CD4-positive, alpha-beta T cell treated with Interleukin-6 at 100 ng/mL for 8 hours (primary cell): ENCODE measurements at places on chromosomes 5 and 9.

DNA sequence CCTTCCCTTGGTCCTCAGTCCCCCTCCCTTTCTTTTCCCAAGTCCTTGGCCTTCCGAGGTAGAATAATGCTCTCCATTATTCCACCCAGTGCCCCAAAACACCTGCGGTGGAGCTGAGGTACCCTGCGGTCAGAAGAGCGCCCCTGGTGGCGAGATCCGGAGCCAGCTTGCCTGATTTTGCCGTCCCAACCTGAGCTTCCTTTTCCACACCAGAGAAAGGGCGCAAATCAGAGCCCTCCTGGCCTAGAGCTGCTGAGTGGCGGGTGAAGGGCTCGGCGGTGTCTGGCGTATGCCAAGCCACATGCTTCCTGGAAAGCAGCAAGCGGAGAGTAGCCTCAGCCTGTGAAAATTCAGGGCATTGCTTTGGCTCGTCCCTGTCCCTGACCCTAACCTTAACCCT is 21.1 kb upstream of the CARTPT start:
- no peak for DNase-seq

DNA sequence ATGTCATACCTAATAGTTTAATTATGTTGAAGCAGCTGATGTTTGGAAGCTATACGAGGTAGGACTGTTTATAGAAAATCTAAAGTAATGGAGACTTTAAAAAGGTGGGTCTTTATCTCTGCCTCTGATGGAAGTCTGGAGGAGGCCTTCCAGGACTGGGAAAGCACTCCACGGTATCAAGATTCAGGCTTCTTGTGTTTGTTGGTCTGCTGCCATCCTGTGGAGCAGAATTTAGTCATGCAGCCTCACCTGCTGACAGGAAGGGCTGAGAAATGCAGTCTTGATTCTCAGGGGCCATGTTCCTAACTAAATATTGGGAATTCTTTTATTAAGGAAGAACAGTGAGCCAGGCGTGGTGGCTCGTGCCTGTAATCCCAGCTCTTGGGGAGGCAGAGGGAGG is 15.9 kb downstream of the SPDL1 start:
- no peak for DNase-seq

- DNase-seq = no peak
These were observed 223.9 kb upstream of the DMRT1 start for GRCh38 chr9:617445-618085.

GRCh38 chr5:113224605-113225065 is 210.2 kb downstream of the TSSK1B start:
- no peak for DNase-seq

DNA sequence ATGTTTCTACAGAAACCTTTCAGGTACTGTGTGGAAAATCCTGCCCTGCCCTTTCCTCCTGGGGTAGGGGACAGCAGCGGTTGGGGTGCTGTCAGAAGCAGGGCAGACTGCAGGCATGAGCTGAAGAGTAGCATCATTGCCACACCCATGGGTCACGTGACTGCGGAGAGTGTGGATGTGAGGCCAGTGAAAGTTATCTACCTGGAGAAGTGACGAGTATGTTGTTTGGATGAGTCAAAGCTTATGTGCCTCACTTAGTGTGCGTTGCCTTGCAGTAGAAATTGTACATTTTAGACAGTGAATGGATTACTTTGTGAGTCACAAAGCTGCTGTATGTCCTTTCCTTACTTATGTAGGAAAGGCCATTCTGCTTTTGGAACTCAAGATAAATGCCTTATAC is 21.7 kb upstream of the ACTBL2 start:
- DNase-seq = no peak

DNA sequence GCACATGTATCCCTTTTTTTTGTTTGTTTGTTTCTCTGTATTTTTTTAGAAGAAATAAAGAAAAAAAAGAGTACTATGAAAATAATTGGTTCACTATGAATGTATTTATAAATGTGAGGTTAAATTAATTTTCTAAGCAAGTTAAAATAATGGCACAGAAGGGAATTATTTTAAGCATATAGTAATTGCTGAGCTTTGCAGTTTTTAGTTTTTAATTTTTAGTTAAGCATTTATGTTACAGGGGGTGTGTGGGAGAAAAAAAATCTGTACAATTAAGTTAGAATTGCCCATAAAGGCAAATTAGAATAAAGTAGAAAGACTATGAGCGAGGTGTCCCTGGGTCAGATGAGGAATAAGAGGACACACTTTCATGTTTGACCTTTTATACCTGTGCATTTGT is 152.6 kb downstream of the CDH18 start:
- DNase-seq = no peak
